ENCODE measurements at places on chromosomes 12 and 14. TPM values are rescaled to one million over a fixed set of nuclear protein-coding genes. Genes with fewer than 3 reads are reported as not detected.

DNA sequence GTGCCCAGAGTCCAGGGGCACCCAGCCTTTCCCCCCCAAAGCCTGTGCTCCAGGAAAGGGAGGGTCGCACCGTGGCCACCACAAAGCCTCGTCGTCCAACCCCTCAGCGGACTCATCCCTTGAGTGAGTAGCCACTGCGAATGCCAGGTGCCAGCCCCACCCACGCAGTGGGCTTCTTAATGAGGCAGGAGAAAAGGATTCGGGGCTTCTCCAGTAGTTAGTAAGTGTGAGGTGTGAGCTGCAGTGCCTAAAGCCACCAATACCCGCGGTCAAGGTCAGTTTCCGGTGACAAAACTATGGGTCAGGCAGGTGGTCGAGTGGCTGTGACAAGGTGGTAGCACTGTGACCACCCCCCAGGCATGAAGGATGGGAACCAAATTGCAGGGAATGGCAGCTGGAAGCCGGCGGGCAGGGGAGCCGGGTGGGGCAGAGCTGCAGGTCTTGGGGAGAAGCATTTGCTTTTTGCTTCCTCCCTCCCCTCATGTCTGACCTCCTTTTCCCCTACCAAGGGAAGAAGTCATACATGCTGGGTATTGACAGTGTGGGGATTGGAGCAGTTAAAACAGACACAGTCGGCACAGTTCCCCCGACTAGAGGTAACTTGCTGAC is 8.0 kb downstream of the RAN start:
- peak; percentile 57 for DNase-seq
- H3K4me1 ChIP-seq: peaks cover 36% of the 10 kb centered on the region
- peak overlapping the region; percentile 57 for H3K27ac ChIP-seq
- no peaks in the 10 kb centered on the region for H3K27me3 ChIP-seq

GRCh38 chr14:101476916-101477553 is 84.3 kb upstream of the DIO3 start:
- DNase-seq: no peak
- H3K4me3 ChIP-seq: no peak overlapping the region
- H3K36me3 ChIP-seq: no peaks in the 10 kb centered on the region
- no peaks in the 10 kb centered on the region for H3K4me1 ChIP-seq

DNA sequence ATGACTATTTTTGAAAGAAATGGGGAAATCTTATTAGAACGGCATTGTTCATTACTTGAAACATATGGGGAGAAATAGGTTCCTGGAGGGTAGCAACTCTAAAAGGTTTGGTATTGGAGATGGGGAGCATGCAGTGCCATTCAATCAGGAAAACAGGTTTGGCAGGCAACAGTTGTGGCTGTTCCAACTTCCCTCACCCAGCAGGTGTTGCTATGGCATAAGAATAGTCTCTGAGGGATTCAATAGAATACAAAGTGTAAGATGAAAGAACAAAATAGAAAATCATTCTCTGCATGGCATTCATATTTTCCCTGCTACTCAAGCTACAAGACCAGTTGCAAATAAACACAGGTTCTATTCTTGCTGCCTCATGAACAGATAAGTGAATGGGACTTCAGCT is 393.3 kb upstream of the RPL10L start:
- H3K4me3 ChIP-seq: no peak overlapping the region
- H3K36me3 ChIP-seq: no peaks in the 10 kb centered on the region
- H3K27ac ChIP-seq: no peak overlapping the region
- no peaks in the 10 kb centered on the region for H3K27me3 ChIP-seq
- H3K4me1 ChIP-seq: no peaks in the 10 kb centered on the region

GRCh38 chr14:100780246-100780645 is 45.7 kb upstream of the MEG3 start:
- H3K27me3 ChIP-seq: no peaks in the 10 kb centered on the region
- H3K4me3 ChIP-seq: no peak overlapping the region
- H3K27ac ChIP-seq: no peak overlapping the region
- H3K4me1 ChIP-seq: no peaks in the 10 kb centered on the region
- no peaks in the 10 kb centered on the region for H3K36me3 ChIP-seq
- no peak for DNase-seq

Gene BRF1
- 42.4 TPM for total RNA-seq

- no peaks in the 10 kb centered on the region for H3K4me1 ChIP-seq
- DNase-seq: no peak
- peaks cover 37% of the 10 kb centered on the region for H3K27me3 ChIP-seq
- H3K27ac ChIP-seq: no peak overlapping the region
Observed at GRCh38 chr14:99875836-99876235, 82.6 kb downstream of the EML1 start.

Gene GRIP1
- total RNA-seq: 0.40 TPM

- H3K36me3 ChIP-seq: peaks cover 54% of the 10 kb centered on the region
- DNase-seq: no peak
- peaks cover 26% of the 10 kb centered on the region for H3K4me1 ChIP-seq
- H3K4me3 ChIP-seq: peak overlapping the region; percentile 96
- peaks cover 2% of the 10 kb centered on the region for H3K27me3 ChIP-seq
- H3K27ac ChIP-seq: peak overlapping the region; percentile 29
Observed at GRCh38 chr12:57490126-57490525, 2.3 kb downstream of the MARS1 start.

GRCh38 chr14:99512571-99513182 is 31.5 kb downstream of the CCNK start:
- no peak overlapping the region for H3K4me3 ChIP-seq
- no peak overlapping the region for H3K27ac ChIP-seq
- no peaks in the 10 kb centered on the region for H3K4me1 ChIP-seq
- no peaks in the 10 kb centered on the region for H3K27me3 ChIP-seq
- DNase-seq: no peak

DNA sequence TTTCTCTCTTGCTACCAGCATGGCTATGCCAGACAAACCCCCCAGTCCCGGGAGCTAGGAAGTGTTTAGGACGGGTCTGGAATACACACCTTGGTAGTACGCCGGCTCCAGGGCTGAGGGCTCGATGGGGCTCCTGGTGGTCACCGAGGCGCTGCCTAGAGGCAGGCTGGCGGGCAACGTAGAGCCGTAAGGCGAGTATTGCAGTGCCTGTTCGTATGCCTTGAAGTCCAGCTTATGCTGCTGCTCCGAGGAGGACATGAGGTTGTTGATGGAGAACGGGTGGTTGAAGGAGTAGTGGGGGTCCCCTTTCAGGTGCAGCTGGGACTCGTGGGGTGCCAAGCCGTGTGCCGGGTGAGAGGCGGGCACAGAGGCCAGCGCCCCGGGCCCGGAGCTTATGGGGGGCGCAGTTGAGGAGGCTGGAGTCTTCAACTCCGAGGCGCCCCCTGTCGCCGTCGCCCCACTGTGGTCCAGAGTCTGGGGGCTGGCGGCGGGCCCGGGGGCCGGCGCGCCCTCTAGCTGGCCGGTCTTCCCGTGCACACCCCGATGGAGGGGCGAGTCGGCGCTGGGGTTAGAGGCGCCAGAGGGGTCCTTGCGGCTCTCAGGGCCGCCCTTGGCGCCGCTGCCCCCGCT is 3.6 kb downstream of the FOXA1 start:
- peaks cover 70% of the 10 kb centered on the region for H3K27me3 ChIP-seq
- no peak overlapping the region for H3K4me3 ChIP-seq
- peaks cover 8% of the 10 kb centered on the region for H3K4me1 ChIP-seq
- H3K36me3 ChIP-seq: peaks cover 3% of the 10 kb centered on the region

Gene KRT71
- total RNA-seq: not detected

- no peak overlapping the region for H3K4me3 ChIP-seq
- H3K27ac ChIP-seq: no peak overlapping the region
- H3K27me3 ChIP-seq: peaks cover 7% of the 10 kb centered on the region
- H3K4me1 ChIP-seq: no peaks in the 10 kb centered on the region
Observed at GRCh38 chr12:31236998-31237637, 88.8 kb downstream of the SINHCAF start.

- peaks cover 78% of the 10 kb centered on the region for H3K36me3 ChIP-seq
- H3K27me3 ChIP-seq: no peaks in the 10 kb centered on the region
- peak overlapping the region; percentile 76 for H3K27ac ChIP-seq
- no peak overlapping the region for H3K4me3 ChIP-seq
- H3K4me1 ChIP-seq: peaks cover 17% of the 10 kb centered on the region
Observed at GRCh38 chr14:91464615-91465205, 45.4 kb downstream of the PPP4R3A start.

GRCh38 chr12:68888243-68888642 is 44.7 kb downstream of the CPM start:
- no peak for DNase-seq
- peaks cover 25% of the 10 kb centered on the region for H3K36me3 ChIP-seq
- H3K4me1 ChIP-seq: peaks cover 39% of the 10 kb centered on the region
- H3K4me3 ChIP-seq: peak overlapping the region; percentile 51

- H3K4me3 ChIP-seq: no peak overlapping the region
- DNase-seq: no peak
- peaks cover under 1% of the 10 kb centered on the region for H3K27me3 ChIP-seq
- no peaks in the 10 kb centered on the region for H3K4me1 ChIP-seq
- H3K36me3 ChIP-seq: no peaks in the 10 kb centered on the region
Observed at GRCh38 chr14:104545942-104546501, 33.5 kb upstream of the C14orf180 start.

Gene TSPAN19
- total RNA-seq: not detected

DNA sequence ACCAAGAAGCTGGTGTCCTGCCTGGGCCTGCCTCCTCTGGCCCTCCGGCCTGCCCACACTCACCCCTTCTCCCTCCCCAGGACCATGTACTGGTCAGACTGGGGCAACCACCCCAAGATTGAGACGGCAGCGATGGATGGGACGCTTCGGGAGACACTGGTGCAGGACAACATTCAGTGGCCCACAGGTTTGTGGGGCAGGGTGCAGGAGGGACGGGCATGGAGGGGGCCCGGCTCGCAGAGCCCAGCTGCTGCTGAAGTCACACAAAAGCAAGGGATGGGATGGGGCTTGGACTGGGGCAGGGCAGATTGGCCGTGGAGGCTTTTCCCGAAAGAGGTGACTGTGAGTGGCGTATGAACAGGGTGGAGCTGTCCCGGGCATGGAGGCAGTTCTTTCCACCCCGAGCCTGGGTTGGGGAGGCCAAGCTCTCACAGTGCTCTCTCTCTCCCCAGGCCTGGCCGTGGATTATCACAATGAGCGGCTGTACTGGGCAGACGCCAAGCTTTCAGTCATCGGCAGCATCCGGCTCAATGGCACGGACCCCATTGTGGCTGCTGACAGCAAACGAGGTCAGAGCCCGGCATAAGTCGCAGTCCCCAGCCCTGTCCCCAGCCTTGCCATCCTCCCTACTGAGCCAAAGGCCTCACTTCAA is 7.8 kb upstream of the NXPH4 start:
- no peak overlapping the region for H3K27ac ChIP-seq
- H3K4me1 ChIP-seq: peaks cover 6% of the 10 kb centered on the region
- H3K4me3 ChIP-seq: no peak overlapping the region

DNA sequence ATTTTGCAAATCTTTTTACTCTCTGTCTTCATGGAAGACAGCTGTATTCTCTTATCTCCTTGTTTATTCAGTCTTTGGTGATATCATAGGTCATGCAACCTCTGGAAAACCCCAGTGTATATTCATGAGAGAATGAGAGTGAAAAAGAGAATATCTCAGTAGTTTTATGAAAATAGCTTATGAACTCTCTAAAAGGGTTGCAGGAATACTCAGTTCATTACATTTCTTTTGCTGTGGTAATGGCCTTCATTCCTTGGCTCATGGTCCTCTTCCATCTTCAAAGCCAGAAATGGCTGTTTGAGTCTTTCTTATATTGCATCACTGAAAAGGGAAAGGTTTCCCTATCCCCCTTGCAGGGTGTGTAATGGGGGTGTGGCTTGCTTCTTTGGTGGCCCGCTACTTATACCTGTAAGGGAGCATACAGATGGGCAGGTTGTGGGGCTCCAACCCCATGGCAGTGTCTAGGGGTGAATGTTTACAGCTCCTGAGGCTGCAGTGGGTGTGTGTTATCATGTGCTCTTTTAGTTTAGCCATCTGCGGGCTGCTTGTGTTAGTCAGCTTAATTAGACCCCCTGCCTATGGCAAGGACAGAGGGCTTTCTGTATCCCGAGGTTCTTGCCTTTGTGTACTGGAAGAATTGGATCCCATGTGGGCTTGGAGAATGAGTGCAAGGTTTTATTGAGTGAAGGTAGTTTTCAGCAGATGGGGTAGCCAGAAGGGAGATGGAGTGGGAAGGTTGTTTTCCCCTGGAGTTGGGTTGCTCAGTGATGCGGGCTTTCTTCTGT is 150.2 kb downstream of the CCDC91 start:
- H3K27ac ChIP-seq: no peak overlapping the region
- DNase-seq: no peak
- no peak overlapping the region for H3K4me3 ChIP-seq

Gene PRICKLE1
- 0.28 TPM for total RNA-seq

- DNase-seq: no peak
- no peaks in the 10 kb centered on the region for H3K4me1 ChIP-seq
- peaks cover 37% of the 10 kb centered on the region for H3K27me3 ChIP-seq
Observed at GRCh38 chr12:67080637-67081036, 188.5 kb upstream of the CAND1 start.

- no peak overlapping the region for H3K27ac ChIP-seq
- H3K4me1 ChIP-seq: peaks cover 18% of the 10 kb centered on the region
- H3K27me3 ChIP-seq: no peaks in the 10 kb centered on the region
- H3K4me3 ChIP-seq: no peak overlapping the region
Observed at GRCh38 chr14:51957950-51958349, 31.4 kb upstream of the RTRAF start.

DNA sequence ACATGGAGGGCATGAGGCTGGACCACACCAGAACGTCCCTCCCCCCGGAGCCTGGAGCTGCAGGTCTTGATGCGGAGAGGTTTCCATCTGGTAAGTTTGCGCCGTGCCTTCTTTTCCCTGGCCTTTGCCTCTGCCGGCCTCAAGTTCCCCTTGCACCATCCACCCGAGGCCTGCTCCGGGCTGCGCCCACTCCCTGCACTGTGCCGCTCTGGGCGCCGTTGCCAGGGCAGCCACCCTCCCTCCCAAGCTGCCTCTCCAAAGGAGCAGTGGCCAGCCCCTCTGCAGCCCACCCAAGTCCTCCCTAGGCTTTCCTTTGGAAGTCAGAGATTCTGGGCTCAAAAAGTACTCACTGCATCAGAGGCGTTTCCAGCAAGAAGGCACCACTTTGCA is 46.2 kb upstream of the MEG3 start:
- no peaks in the 10 kb centered on the region for H3K27me3 ChIP-seq
- no peak for DNase-seq
- H3K36me3 ChIP-seq: no peaks in the 10 kb centered on the region
- H3K27ac ChIP-seq: no peak overlapping the region
- no peaks in the 10 kb centered on the region for H3K4me1 ChIP-seq

Gene OR9K2
- total RNA-seq: not detected

- DNase-seq: peak; percentile 78
- peaks cover 14% of the 10 kb centered on the region for H3K4me1 ChIP-seq
- no peaks in the 10 kb centered on the region for H3K27me3 ChIP-seq
- no peak overlapping the region for H3K4me3 ChIP-seq
- H3K27ac ChIP-seq: no peak overlapping the region
Observed at GRCh38 chr14:35687335-35687939, 121.7 kb downstream of the RALGAPA1 start.

- no peak overlapping the region for H3K4me3 ChIP-seq
- H3K36me3 ChIP-seq: no peaks in the 10 kb centered on the region
- DNase-seq: no peak
- H3K27ac ChIP-seq: no peak overlapping the region
Observed at GRCh38 chr14:104217486-104218360, 79.3 kb downstream of the KIF26A start.

DNA sequence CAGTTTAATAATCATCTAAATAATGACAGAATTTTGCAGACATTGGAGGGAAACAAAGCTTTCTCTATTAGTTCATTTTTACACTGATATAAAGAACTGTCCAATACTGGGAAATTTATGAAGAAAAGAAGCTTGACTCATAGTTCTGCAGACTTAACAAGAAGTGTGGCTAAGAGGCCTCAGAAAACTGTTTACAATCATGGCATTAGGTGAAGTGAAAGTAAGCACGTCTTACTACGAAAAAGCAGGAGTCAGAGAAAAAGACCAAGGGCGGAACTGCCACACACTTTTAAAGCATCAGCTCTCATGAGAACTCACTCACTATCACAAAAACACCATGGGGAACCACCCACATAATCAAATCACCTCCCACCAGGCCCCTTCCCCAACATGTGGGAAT is 804.4 kb downstream of the FLRT2 start:
- H3K27ac ChIP-seq: no peak overlapping the region
- H3K27me3 ChIP-seq: no peaks in the 10 kb centered on the region
- H3K4me1 ChIP-seq: no peaks in the 10 kb centered on the region
